ENCODE measurements at places on chromosomes 3 and 15. TPM values are rescaled to one million over a fixed set of nuclear protein-coding genes. Genes with fewer than 3 reads are reported as not detected.
A peak's percentile ranks its signal among the peaks of the same experiment; 100 is the strongest.

DNA sequence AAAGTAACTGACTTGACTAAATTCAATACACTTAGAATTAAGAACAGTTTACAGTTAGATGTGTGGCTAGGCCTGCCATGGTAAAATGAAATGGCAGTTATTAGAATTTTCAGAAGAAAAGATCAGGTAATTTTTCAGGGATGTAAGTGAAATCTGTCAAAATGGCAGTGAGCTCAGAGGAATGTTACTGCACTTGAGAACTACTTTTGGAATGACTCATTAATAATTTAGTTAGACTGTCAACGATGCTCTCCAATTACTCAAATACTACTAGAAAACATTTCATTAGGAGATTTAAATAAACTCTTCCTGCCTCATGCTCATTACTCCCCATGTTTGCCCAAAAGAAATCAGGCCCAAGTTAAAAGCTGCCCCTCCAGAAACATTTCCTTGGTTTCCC, 84.4 kb downstream of the RFTN1 start:
- no peak overlapping the region for H3K4me3 ChIP-seq
- peak overlapping the region; percentile 5 for H3K27ac ChIP-seq
- no peak for DNase-seq
- H3K4me1 ChIP-seq, result peaks cover 51% of the 10 kb centered on the region
- peaks cover 22% of the 10 kb centered on the region for H3K36me3 ChIP-seq

DNA sequence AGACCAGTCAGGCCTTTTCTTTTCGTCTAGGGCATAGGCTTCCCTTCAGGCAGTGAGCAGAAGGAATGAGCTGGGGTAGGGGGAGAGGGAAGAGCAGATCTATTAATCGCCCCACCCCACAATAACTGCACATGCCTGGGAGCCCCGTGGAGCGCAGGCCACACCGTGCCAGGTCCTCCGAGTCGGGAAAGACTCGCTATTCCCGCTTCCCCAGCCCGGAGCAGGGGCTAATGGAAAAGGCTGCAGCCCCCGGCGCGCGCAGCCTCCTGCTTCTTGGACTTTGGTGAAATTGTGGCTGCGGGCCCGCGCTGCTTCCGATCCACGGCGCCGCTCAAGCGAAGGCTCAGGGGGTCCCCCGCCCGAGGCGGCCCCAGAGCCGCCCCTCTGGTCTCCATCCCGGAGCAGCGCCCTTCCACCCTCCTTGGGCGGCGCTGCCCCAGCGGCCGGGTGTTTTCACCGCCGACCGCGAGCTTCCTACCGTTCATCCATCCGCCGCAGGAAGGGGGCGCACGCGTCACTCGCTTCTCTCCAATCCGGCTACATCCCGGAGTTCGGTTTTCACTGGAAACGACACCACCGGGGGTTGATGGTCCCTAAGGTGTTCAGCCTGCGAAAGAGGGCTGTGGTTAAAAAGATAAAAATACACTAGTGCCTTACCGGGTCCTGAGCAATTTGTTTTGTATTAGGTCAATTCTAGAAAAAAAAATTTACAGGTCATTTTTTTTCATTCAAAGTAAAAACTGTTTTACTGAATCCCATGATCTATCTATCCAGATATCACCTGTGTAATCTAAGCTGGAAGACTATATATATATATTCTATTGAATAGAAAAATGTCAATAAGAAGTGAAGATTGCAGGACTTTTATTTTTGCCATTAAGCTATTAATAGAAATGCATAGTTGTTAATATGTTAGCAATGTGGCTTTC, 4.4 kb upstream of the SYNM start:
- peaks cover 12% of the 10 kb centered on the region for H3K27me3 ChIP-seq
- H3K27ac ChIP-seq, result no peak overlapping the region
- H3K4me1 ChIP-seq, result peaks cover 4% of the 10 kb centered on the region
- peak; percentile 9 for DNase-seq
- H3K36me3 ChIP-seq, result no peaks in the 10 kb centered on the region

DNA sequence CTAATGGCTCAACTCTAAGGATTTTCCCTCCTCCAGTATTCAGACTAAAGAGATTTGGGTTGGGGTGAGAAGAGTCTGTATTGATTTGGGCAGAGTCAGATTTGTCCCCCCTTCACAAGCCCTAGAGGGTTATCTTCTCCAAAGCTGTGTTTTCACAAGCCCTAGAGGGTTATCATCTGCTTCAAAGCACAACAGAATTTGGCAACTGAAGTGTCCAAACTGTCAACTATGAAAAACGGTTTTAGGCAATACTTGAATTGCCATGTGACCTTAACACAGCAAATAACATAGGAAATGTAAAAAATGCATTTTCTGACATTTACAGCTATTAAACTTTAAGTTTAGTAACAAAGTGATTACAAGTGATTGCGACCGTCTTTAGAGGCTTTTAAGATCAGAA, 119.9 kb downstream of the IMPG2 start:
- H3K27ac ChIP-seq, result no peak overlapping the region
- H3K36me3 ChIP-seq, result no peaks in the 10 kb centered on the region
- DNase-seq, result no peak

GRCh38 chr3:186640473-186640818, 247 bp downstream of the FETUB start:
- H3K36me3 ChIP-seq, result no peaks in the 10 kb centered on the region
- H3K4me1 ChIP-seq, result no peaks in the 10 kb centered on the region
- no peak overlapping the region for H3K4me3 ChIP-seq
- no peak for DNase-seq
- H3K27me3 ChIP-seq, result peaks cover 8% of the 10 kb centered on the region

The SPESP1 gene
- 1.9 TPM for polyA plus RNA-seq

The GOLGA6A gene
- not detected for polyA plus RNA-seq

The WDR93 gene
- polyA plus RNA-seq, result 0.46 TPM

The CRYGS gene
- not detected for polyA plus RNA-seq

The COMMD4 gene
- polyA plus RNA-seq, result 94.4 TPM

The KY gene
- polyA plus RNA-seq, result not detected

All from immature natural killer cell (primary cell).